Common myeloid progenitor, CD34-positive (primary cell): ENCODE measurements at places on chromosomes 12 and 14.

DNA sequence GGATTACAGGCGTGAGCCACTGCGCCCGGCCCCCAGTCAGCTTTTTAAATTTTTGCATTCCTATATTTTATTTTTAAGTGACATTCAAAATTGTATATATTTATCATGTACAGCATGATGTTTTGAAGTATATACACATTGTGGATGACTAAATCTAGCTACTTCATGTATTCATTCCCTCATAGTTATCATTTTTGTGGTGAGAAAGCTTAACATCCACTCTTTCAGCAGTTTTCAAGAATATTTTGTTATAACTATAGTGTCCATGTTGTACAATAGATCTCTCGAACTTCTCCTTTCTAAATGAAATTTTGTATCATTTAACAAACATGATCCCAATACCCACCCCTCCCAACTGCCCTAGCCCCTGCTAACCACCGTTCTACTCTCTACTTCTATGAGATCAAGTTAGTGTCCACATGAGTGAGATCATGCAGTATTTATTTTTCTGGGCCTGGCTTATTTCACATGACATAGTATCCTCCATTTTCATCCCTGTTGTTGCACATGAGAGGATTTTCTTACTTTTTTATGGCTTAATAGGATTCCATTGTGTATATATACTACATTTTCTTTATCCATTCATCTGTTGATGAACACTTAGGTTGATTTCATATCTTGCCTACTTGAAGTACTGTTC is 8.8 kb upstream of the HEBP1 start:
- no peak for DNase-seq

- no peak for DNase-seq
Observed at GRCh38 chr12:13288937-13289652, 92.6 kb downstream of the EMP1 start.

GRCh38 chr14:68426661-68427549 is 366.0 kb downstream of the ZFP36L1 start:
- no peak for DNase-seq

DNA sequence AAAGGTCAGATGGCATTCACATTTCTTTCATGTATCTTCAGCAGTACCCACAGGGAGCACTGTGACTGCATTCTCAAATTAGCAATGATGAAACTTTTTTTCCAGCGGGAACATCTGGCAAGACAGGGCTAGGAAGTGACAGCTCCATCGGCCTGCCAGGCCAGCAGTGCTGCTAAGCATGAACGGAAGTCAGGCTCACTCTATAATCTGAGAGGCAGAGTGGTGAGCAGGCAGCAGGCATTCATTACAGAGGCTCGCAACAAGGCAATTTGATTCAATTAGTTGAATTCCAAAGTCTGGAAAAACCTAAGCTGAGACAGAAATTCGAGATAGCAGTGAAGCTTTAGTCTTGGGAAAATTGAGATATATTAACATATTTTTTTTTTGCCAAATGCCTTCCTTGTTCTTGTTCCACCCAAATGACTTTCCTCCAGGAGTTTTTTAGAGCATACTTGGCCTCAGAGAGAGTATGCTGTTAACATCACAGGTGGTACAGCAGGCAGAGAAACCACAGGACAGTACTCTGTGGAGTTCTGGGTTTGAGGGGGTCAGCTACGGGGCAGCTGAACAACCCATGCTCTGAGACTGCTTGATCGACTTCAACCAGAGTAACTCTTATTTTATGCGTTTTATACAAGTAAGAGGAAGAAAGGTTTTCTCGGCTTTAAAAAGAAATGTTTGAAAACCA is 414.9 kb downstream of the APAF1 start:
- DNase-seq, result no peak

GRCh38 chr12:115051378-115051777 is 367.4 kb upstream of the TBX3 start:
- DNase-seq, result no peak

- DNase-seq, result no peak
Observed at GRCh38 chr12:120767071-120768024, 41.7 kb downstream of the ACADS start.

DNA sequence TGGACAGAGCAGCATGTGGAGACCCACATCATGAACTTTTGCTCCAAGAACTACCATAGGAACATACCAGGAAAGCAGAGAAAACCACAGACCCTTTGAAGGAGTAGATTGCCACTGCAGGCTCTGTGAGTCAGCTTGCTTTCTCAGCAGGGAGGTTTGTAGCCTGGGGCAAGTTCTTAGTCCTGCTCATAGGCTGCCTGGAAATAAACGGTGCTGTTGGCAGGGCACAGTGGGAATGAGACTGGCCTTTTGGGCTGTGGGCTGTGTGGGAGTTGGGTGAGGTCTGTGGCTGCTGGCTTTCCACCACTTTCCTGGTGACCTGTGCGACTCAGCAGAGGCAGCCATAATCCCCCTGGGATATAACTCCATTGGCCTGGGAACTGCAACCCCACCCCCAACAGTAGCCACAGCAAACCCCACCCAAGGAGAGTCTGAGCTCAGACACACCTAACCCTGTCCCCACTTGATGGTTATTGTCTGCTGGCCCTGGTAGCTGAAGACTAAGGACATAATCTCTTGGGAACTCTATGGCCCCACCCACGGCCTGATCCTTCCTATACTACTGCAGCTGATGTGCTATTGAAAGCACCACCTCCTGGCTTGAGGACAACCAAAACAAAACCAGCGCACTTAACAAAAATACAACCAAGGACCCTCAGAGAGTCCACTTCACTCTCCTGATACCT is 192.1 kb upstream of the GARIN6 start:
- DNase-seq, result no peak

GRCh38 chr14:101495827-101496775 is 65.2 kb upstream of the DIO3 start:
- DNase-seq, result no peak

GRCh38 chr12:107411792-107412535 is 273.6 kb upstream of the PWP1 start:
- no peak for DNase-seq

- DNase-seq, result no peak
Observed at GRCh38 chr12:67996347-67996746, 7.1 kb downstream of the IFNG-AS1 start.

- no peak for DNase-seq
Observed at GRCh38 chr14:64946310-64947045, 3.9 kb upstream of the GPX2 start.

DNA sequence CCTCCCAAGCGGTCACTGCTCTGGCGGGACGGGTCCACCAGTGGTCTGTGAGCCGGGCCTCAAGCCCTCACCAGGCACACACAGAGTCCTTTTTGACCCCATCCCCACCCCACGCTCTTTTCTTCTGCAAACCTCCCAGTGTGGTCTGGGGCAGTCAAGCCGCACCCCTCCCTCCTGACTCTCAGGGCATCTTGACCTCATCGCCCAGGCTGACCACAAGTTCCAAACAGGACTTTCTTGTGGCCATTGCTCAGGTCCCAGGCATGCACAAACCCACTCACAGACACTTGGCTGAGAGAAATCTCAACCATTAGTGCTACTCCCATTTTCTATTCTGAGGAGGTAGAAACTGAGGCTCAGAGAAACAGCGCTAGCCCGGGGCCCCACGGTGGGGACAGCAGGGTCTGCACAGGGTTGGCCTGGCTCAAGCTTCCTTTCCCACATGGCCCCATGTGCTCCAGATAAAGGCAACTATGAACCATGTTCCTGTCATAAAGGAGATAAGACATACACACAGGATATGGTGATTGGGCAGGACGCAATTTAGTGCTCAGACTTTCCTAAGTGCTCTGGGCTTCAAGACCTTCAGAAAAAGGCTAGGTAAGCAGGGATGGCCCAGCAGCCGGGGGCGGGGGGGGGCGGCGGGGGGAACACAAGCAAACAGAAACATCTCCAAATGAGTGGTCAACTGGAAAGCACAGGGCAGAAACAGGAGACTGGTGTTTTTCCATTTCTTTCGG is 69.6 kb downstream of the ITPK1 start:
- DNase-seq, result peak; percentile 26

DNA sequence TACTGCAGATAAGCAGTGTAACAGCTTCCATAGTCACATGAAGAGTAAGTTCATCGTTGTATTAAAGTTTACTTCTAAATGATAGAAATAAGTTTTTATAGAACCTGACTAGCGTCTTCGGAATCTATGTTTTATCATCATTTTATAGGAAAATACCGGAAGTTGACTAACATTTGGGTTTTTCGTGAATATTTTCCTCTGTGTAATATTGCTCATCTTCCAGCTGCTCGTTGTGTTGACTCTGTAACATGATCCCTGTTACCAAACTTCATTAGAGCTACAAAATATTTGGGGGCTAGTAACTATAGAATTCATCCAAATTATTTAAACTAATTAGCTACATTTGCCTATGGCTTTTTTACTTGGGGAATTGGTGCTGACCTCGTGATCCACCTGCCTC is 37.2 kb downstream of the DDX51 start:
- DNase-seq, result no peak

GRCh38 chr14:50808053-50808452 is 22.9 kb downstream of the NIN start:
- DNase-seq, result no peak

GRCh38 chr12:106299202-106299774 is 3.2 kb upstream of the TCP11L2 start:
- peak; percentile 24 for DNase-seq

DNA sequence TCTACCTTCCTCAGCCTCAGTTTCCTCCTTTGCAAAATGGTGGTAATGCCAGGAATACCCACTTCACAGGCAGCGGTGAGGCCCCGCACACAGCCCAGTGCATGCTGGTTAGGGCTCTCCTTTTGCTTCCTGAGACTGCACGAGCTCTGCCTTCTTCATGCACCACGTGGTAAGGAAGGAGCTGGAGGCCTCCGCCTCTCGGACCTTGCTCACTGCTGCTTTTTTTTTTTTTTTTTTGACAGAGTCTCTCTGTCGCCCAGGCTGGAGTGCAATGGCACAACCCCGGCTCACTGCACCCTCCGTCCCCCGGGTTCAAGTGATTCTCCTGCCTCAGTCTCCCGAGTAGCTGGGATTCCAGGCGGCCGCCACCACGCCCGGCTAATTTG is 18.1 kb downstream of the TAMALIN start:
- peak; percentile 72 for DNase-seq

- DNase-seq, result no peak
Observed at GRCh38 chr14:78307671-78308070, 137.5 kb downstream of the NRXN3 start.

GRCh38 chr14:85622106-85622505 is 92.2 kb downstream of the FLRT2 start:
- no peak for DNase-seq

- DNase-seq, result no peak
Observed at GRCh38 chr14:35085441-35085840, 36.3 kb downstream of the PPP2R3C start.

- peak; percentile 53 for DNase-seq
Observed at GRCh38 chr12:54680374-54680773, 32.2 kb upstream of the DCD start.

DNA sequence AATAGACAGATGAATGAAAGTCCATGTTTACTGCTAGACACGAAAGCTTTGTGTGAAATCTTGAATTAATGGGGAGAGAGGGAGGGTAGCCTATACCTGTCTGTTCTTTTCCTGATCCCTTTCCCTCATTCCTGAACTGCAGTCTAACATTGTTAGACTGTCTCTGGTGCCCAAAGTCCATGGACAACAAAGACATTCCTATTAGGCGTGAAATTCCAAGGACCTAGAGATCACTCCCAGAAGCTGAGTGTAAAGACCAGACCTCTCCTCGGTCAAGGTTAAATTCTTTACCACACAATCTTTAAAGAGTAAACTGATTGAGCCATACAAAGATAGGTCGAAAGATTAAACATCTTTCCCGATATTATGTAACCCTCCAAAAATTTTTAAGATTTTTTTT is 270.7 kb upstream of the GARIN2 start:
- DNase-seq, result no peak

DNA sequence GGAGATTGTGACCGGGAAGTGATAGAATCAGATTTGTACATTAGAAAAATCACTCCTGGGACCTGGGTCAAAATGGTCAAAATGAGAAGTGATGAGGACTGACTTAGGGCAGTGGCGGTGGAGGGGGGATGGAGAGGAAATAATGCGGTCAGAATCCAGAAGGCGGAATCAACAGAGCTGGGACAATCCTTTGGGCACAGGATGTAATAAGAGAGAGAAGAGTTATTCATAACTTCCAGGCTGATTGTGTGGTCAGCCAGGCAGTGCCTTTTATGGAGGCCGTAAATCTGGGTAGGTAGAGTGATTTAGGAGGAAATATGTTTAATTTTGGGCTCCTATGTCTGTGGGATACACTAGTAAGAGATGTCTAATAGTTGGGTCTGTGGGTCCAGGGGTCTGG is 21.6 kb downstream of the FBXL14 start:
- DNase-seq, result no peak

DNA sequence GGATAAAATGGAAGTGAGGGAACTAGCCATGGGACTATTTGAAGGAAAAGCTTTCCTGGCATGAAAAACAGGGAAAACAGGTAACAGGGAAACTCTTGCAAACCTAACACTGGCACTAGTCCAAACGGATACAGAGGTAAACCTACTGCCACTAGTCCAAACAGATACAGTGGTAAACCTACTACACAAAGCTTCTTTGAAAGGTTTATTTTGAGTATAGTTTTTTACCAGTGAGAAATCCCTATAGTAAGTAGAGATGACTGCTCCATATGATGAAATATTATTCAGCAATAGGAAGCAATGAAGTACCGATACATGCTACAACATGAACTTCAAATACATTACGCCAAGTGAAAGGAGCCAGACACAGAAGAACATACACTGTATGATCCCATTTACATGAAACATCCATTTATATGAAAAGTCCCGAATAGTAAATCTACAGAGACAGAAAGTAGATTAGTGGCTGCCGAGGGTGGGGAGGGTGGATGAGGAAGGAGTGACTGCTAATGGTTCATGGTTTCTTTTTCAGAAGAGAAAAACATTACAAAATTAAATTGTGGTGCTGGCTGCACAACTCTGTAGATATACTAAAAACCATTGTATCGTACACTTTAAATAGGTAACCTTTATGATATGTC is 25.5 kb downstream of the SPTLC2 start:
- DNase-seq, result peak; percentile 67

GRCh38 chr12:122182887-122183587 is at the start of gene LRRC43:
LRRC43 (plus strand) TSS chr12:122183123; CDS start chr12:122183145, 22 bp downstream.
- DNase-seq, result peak; percentile 80

DNA sequence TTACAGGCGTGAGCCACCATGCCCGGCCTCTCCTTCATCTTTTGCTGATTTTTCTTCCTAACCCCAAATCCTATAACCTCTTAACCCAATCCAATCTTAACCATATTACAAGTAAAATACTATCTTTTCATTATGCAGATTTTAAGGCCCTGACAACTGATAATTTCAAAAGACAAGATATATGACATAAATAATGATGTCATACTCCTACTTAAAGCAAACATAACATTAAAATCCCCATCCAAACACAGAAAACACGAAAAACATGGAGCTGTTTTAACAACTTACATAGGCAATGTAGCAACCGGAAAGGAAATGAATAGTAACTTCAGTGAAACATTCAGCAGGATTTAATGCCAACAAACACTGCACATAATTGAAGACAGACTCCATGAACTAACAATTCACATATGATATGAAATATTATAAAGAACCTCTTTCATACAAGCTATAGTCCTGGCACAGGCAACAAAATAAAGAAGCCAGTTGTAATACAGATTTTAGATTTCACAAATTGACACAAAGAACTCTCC is 21.5 kb downstream of the USP44 start:
- DNase-seq, result no peak
